Activated CD4-positive, CD25-positive, alpha-beta regulatory T cell (primary cell): ENCODE measurements at places on chromosomes 7 and 10.

DNA sequence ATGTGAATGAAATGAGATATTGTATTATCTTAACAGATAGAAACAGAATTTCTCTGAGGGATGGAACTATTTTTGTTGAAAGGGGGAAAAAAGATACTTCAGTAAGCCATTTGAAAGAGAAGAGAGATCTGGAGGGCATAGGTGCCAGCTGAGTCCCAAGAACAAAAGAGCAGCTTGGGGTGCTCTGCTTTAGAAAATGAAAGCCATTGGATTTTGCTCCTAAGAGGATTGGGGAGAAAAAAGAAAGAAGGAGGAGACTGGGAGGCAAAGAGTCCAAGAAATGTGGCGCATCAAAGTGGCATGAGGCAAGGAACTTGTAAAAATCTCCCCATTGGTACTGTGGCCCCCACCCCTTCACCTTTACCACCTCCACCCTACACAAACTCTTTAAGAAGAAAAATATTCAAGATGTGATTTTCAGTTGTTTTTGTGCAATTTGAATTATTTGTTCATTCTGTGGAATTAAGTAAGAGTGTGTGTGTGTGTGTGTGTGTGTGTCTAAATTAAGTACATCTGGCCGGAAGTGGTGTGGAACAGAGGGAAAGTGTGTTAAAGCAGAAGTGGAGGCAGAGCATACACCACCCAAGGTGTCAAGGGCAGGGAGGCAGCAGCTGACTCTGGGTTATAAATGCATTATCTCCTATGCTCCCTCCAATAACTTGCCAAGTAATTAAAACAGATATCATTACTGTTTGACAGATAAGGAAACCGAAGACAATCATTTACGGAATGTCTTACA, 9.9 kb upstream of the GNAI1 start:
- no peak for DNase-seq

- DNase-seq = no peak
These were observed 2.5 kb downstream of the TNS3 start for GRCh38 chr7:47579458-47579857.

GRCh38 chr7:92836489-92836999, at the start of gene CDK6:
Gene CDK6, minus strand, starts transcription at chr7:92836573. Its CDS starts 3,250 bp downstream, at chr7:92833323.
- DNase-seq = peak; percentile 38

DNA sequence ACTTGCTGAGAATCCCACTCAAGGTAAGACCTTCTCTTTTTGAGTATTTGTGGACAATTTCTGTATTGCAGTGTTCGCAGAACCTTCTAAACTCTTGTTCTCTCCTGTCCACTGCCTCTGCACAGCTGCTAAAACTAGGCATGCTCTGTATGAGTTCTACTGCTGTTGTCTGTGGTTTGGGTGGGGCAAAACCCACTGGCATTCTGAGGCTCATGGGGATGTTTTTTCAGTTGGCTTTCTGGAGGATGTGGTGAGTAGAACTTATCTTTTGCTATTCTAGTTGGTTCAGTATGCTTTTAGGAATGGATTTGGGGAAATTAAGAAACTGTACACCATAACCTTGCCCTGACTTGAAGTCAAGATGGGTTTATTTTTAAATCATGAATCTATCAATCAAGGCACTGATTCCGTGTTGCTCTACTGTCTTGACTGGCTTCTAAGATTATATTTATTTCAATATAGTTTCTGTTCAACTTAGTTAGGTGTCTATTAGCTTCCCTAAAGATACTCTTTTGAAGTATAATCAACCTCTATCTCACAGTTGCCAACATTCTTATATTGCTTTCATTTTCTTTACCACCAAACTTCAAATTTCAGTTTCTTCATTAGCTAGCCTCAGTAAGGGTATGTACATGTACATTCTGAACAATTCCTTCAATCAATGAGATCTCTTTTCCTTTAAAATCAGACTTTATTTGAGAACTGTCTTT, 25.0 kb upstream of the C1GALT1 start:
- peak; percentile 26 for DNase-seq

DNA sequence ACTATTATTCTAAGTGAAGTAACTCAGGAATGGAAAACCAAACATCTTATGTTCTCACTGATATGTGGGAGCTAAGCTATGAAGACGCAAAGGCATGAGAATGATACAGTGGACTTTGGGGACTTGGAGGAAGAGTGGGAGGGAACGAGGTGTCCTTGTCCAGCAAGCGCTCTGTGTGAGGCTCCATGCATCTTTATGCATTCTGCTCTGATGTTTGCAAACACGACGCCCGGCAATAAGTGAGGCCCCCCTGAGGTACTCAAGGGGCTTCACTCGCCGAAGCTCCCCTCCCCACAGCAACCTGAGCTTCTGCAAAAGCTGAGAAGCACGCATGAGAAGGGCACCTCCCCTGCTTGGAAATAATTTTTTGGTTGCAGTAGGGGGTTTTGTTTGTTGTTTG, 103.3 kb downstream of the LHPP start:
- DNase-seq = no peak

DNA sequence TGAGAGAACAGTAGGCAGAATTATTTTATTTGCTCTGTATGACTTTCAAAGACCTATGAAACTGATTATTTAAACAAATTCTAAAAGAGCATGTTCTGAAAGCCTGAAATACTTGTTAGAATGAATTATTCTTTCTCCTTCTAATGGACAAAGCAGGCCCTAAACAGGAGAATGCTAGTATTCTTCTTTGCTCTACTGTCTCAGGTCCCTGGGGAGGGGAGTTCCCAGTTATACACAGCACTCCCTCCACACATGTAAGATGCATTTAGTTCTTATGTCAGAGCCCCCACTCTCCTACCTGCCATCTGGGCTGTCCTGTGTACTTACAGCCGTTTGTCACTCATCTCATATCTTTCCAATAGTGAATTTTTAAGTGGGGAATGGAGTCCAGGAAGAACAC, 633.5 kb upstream of the ANKRD30A start:
- no peak for DNase-seq

- DNase-seq = peak; percentile 23
These were observed 2.0 kb downstream of the FBXL15 start for GRCh38 chr10:102422545-102423129.

DNA sequence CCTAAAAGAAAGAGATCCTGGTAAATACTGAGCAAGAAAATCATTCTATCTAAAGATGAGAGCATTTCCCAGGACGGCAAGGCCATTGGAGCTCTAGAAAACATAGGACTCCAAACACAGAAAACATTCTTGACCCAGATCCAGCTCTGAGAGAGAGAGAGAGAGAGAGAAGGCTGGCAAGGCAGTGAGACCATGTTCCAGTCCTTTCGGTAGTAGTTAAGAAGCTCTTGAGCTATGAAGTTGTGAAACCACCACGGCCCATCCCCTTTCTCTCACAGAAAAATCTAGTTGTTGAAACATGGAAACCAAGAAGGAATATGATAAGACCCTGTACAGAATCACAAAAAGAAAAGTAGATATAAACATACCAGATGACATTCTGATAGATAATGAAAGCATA, 212.4 kb upstream of the NPSR1 start:
- DNase-seq = no peak

DNA sequence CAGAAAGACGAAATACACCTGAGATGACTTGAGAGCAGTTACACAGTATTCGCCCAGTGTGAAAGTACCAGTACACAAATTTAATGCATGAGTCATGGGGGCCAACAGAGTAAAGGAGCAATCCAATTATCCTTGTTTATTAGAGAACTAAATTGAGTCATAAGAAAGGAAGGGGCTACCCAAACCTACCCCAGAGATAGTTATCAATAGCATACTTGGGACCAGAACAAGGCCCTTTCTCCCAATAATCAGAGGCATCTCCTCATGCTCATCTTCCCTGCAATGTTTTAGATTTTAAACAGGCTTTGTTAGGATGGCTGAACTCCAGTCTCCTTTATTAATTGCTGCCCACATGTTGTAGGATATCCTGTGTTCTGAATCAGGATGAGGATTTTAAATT, 239.7 kb upstream of the LRGUK start:
- no peak for DNase-seq
